ENCODE measurements at places on chromosomes 4 and X.

DNA sequence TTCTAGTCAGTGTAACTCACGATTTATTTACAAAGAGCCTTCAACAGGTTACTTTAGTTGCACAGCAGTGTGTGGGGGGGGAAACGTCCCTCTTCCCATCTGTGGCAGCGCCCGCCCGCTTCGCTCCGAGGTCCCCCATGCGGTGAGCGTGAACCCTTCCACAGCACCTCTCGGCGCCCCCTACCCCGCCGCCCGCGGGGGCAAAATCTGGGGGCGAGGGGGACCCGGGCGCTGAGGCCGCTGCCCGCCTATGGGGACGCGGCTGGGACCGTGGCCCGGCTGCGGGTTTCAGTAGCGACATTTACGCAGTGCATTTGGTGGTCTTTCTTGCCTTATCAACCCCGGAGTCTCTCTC is 6.4 kb downstream of the NKX6-1 start:
- no peak for DNase-seq

- no peak for DNase-seq
Observed at GRCh38 chrX:78725287-78725686, 22.2 kb upstream of the LPAR4 start.

GRCh38 chr4:167114416-167114971 is 119.8 kb downstream of the SPOCK3 start:
- no peak for DNase-seq

GRCh38 chr4:83855044-83855443 is 319.1 kb downstream of the GPAT3 start:
- DNase-seq = peak; percentile 86

- DNase-seq = no peak
Observed at GRCh38 chr4:2142630-2143427, 83.7 kb downstream of the NAT8L start.

DNA sequence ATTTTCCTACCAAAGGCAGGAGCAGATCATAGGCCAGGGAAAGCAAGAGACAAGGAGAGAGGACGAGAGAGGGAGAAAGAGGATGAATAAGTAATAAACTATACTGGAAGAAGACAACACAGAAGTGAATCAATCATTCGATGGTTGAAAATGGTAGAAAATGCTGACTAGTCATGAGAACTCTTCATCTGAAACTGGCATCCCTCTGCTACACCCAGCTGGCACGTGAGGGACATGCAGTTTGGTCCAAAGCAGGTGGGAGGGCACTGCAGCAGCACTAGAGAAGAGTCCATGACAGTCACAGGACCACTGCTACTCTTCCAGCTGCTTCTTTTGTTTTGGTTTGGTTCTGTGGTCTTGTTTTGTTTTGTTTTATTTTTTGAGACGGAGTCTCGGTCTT is 74.1 kb downstream of the AFAP1 start:
- DNase-seq = no peak

DNA sequence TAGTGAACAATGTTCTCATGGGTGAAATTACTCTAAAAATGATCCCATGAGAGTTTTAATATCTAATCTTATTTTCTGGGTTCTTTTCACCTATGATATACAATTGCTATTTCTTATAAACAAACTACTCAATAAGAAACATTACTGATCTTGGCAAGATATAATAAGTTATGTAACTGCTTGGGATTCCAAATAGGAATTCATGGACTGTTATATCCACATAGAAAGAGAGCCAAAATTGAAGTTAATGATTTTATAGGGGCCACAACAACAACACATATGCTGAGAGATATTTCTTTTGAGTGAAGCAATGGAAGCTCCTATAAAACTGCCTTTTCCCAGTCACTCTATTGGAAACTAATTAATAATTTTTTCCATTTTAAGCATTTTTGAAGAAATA is 90.4 kb upstream of the TLL1 start:
- no peak for DNase-seq

DNA sequence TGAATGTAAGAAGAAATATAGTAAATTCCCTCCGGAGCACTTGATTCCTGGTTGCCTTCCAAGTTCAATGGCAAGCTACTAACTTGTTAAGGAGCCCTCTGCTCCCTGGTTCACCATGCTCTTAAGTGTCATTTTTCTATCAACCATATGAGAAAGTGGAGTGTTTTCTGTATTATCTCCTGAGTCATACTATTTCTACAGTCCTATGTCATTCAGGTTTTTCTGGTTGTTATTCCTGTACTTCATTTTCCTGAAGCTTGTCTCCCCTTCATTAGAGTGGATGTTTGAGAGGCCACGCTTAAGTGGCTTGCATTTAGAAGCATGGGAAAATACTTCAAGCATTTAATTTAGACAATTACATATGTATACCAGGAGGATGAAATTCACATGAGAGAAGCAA is 14.7 kb upstream of the EPGN start:
- DNase-seq = no peak

- no peak for DNase-seq
Observed at GRCh38 chrX:53324085-53324484, 42.7 kb upstream of the IQSEC2 start.

- DNase-seq = no peak
Observed at GRCh38 chr4:40812856-40813255, 63.1 kb downstream of the NSUN7 start.

DNA sequence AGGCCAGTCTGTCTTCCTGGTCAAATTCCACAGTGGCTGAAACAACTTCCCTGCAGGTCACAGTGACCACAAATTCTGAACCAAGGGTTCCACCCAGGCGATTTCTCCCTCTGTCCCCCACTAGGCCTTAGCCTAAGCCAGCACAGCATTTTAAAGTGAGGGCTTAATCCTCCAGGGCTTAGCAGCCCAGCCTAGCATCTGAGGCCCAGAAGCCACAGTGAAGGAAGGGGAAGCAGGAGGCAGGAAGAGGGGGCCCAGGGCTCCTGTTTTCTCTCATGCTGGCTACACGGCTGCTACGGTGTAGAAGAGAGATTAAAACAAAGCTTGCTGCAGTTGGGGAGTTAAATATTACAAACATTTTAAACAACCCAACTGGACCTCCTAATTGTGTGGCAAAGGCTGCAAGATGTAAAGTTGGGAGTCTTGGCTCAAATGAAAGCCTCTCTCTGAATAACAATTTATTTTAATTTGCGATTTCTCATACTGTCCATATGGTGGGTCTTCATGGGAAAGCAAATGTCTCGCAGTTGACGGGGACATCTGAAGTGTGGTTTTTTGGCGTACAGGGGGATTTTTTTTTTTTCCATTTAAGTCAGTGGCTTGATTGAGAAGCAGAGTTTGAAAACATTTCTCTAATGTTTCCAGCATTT is 170.8 kb upstream of the RAI2 start:
- no peak for DNase-seq

- no peak for DNase-seq
Observed at GRCh38 chr4:69239557-69240168, 25.1 kb upstream of the UGT2B11 start.

- DNase-seq = no peak
Observed at GRCh38 chrX:33053001-33053400, 158.3 kb downstream of the DMD start.

- DNase-seq = no peak
Observed at GRCh38 chr4:178937130-178937529, 1494.9 kb upstream of the AGA start.

DNA sequence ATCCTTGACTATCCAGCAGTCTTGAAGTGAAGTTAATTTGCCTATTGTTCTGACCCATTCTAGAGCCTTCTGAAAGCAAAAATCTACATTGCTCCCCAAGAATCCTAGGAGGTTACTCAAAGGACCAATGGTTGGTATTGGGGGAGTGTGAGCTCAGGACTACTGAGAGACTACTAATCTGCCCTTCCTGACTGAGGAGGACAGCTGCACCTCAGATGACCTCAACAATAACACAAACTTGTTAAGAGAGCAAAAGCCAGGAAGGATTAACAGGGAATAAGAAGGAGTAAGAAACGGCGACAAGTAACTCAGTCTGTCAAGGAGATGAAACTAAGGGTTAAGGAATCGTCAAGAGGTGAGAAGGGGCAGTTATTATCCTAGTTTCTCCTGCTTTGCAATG is 43.4 kb downstream of the IDS start:
- DNase-seq = no peak

GRCh38 chr4:80989921-80990544 is 40.5 kb upstream of the BMP3 start:
- peak; percentile 55 for DNase-seq

DNA sequence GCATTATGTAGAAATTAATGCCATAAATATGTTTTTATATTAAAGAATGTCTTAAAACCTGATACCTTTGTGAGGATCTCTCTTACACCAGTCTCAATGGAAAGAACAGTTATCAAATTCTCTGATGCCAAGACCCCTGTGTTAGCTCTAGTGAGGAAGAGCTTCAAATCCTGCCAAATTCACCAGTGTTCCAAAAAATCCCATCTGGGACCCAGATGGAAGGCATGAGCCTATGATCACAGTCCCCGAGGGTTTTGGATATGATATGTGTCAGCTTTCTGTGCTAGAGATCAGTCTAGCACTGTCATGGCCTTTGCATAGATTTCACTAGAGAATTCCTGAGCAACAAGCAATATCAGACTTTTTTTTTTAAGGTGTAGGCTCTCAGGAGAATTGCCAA is 412.1 kb downstream of the UBE2NL start:
- no peak for DNase-seq

- DNase-seq = no peak
Observed at GRCh38 chr4:40956721-40957255, 207.0 kb downstream of the NSUN7 start.

DNA sequence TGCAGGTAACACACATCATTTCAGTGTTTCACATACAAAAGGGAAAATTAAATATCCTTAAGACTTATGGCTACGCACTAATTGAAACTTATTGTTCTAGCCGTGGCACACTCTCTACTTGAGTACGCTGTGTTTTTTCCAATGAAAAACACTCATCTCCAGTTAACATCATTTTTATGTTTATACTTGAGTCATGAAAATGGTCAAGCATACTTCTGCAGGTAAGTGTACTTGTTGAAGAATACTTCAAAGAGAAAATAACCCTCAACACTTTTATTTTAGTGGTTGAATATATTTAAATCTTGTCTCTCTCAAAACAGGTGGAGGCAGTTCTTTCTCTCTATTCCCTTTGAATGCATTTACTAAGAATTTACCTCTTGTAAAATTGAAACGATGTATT is 538.7 kb upstream of the PCDH7 start:
- no peak for DNase-seq

- no peak for DNase-seq
Observed at GRCh38 chr4:55807556-55807955, 12.0 kb upstream of the EXOC1L start.

GRCh38 chr4:89661173-89661899 is 175.6 kb downstream of the SNCA start:
- no peak for DNase-seq

Measured in AG20443 (cell line).